ENCODE measurements at places on chromosomes 2 and 18.

- no peak for DNase-seq
These were observed 149.5 kb downstream of the LRRTM4 start for GRCh38 chr2:77372636-77373035.

GRCh38 chr18:76356666-76357065, 138.4 kb downstream of the ZNF516 start:
- no peak for DNase-seq

- no peak for DNase-seq
These were observed 41.1 kb downstream of the C1QL2 start for GRCh38 chr2:119117408-119117807.

- no peak for DNase-seq
These were observed 16.5 kb downstream of the LPIN1 start for GRCh38 chr2:11762799-11763461.

GRCh38 chr18:72336786-72337185, 207.4 kb downstream of the CBLN2 start:
- DNase-seq, result no peak

GRCh38 chr2:7026742-7027141, 109.5 kb downstream of the RNF144A start:
- no peak for DNase-seq

DNA sequence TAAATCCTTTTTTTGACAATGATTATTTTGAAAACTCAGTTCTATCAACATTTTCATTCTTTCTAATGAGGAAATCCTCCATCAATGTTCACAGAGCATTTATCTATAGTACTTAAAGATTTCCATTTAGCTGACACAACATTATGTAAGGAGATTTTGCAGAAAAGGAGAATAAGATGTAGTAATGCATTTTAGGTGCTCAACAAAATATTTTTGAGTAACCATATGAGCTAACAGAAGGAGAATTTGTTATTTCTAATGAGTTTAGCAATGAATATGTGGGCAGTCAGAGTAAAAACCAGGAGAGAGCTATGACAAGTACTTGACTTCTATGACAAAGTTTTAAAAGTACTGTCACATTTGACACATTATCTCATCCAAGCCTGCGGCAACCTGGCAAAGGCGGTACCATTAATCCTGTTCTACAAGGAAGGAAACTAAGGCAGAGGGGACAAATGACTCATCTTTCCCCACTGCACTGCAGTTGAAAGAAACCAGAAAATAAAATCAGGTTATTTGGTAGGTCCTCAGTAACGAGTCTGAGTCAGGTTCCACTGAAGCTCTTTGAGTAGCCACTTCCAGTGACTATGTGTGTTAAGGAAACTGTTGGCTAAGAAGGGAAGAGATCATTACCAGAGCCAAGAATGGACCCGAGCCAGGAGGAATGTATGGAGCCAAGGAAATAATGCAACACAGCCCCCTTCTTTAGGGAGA, 134.1 kb upstream of the ITGB6 start:
- DNase-seq, result peak; percentile 15

DNA sequence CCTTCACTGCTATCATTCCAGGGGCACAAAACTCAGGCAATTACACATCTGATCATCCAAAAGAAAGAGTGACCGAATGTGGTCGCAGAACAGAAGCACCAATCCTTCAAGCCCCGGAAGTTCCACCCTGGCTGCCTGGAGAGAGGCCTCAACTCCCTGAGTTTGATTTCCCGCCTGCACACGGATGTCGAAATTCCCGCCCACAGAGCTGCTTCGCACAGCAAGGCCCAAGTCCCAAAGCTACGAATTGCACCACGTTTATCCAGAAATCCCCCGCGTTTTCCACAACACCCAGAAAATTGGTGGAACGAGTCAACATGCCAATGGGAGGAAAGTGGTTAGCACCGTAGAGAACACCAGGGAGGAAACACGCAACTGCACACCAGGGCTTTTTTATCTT, 445.4 kb downstream of the EIPR1 start:
- no peak for DNase-seq

- DNase-seq, result no peak
These were observed 265.9 kb upstream of the SALL3 start for GRCh38 chr18:78713726-78714125.

DNA sequence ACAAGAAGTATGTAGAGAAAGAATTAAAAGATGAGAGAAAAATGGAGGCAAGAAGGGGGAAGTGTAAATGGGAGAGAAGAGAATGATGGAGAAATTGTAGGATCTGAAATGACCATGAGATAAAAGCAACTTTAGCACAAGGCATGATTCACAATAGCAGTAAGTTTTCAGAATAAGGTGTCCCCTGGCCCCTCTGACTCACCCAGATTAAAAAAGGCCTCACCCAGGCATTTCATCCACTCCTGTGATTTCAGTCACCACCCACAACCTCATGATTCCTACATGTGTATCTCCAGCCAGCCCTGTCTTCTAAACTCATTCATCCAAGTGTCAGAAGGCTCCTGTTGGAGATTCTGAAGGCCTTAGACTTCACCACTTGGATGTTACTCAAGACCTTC, 56.6 kb downstream of the SP100 start:
- no peak for DNase-seq

DNA sequence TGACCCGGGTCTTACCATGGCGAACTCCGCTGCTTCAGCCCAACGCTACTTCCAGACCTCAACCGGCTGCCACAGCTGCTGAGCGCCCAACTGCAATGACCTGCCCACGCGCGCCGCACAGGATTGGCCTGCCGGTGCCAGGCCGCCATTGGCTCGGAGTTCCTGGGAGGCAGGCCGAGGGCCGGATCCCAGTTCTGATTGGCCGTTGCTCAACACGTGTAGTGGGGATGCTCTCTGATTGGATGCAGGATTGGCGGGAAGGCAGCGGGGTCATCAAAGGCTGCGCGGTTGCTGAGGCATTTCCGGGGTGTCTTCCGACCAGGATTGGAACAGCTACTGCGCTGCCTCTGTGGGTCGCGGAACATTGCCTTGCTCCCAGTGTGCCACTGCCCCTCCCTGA, at the start of gene TUBA3E:
Gene TUBA3E, minus strand, starts transcription at position 97 of the 400 bp plus-strand sequence. Its CDS starts 79 bp downstream, at position 18.
- no peak for DNase-seq

DNA sequence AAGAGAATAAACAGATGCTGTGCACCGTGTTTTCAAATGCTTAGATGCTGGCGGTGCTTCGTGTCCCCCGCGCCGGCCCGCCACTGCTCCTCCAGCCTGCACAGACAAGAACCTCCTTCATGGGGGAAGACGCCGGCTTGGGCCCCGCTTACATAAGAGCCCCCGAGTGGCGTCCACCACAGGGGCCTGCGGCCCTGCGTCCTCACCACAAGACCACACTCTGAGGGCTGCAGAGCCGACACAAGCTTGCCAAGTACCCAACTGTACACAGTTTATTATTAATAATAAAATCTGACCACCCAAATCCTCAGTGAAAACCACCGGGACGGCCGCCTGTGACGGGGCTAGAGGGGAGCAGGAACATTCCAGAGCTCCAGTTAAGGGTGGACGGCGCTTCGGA, 232.2 kb downstream of the HDAC4 start:
- DNase-seq, result no peak

DNA sequence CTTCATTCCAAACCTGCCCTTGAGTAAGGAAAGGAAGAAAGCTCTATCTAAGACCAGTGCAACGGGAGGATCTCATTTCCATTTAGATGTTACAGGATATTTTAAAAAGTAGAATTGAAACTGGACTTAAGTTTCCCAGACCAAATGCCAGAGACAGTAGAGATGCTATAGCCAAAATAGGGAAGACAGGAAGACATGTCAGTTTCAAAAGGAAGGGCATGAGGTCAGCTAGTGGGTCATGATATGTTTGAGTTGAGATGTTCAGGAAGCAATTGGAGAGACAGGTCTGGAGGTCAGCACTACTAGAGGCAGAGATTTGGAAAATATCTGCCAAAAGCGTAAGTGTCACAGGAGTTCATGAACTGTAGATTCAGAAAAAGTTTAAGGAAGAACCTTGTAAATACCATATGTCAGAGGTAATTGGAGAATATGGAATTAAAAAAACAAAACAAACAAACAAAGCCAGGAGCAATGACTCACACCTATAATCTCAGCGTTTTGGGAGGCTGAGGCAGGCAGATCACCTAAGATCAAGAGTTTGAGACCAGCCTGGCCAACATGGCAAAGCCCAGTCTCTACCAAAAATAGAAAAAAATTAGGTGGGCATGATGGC, 50.8 kb downstream of the EPHA4 start:
- no peak for DNase-seq

DNA sequence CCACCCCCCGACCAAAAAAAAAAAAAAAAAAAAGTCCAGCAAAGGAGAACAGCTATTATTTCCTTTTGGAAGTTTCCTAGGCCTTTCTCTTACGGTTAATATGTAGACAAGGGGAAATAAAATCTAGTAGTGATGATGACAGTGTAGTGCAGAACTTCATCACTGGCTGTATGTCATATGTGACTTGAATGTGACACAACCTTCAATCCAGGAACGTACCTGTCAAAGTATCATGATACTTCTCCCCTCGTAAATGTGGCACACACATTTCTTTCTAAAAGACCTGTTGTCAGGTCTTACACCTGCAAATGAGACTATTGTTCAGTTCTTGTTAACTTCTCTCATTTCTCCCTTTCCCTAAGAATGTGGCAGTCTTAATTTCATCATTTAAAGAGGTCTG, 173.5 kb downstream of the PRPF40A start:
- no peak for DNase-seq

DNA sequence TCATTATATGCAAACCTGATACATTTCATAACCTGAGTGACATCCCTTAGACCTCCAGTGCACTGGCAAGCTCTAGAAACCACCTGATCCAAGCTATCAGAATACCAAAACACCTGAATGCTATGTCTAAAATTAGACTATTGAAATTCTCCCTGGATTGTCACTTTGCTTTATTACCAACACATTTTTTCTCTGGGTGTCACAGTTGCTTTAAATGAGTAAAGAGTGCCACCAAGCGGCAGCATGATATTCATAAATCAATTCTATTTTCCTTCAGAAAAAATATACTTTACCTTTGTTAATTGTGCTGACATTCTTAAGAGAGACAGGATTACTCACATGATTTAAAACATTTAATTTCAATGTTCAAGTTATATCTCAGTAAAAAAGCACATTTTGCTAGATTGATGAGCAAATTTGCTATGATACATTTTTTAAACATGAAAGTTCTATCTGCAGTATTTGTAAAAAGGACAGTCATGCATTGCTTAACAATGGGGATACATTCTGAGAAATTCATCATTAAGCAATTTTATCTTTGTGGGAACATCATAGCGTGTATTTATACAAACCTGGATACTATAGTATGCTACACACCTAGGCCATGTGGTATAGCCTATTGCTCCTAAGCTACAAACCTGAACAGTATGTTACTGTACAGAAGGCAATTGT, 338.4 kb upstream of the SLC39A10 start:
- DNase-seq, result no peak

DNA sequence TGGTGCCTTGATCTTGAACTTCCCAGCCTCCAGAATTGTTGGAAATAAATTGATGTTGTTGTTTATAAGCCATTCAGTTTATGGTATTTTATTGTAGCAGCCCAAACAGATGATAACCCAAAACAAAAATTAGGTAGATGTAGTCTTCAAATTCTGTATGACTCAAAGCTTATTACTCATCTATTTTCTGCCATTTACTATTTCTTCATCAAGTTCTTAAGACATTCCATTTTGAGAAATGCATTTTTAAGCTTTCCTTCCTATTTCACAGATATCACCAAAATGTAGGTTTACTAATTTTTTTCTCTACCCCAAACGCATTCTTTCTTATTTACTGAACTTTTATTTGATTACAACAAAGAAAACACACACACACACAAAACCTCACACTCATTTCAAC, 148.2 kb downstream of the RND3 start:
- DNase-seq, result no peak

DNA sequence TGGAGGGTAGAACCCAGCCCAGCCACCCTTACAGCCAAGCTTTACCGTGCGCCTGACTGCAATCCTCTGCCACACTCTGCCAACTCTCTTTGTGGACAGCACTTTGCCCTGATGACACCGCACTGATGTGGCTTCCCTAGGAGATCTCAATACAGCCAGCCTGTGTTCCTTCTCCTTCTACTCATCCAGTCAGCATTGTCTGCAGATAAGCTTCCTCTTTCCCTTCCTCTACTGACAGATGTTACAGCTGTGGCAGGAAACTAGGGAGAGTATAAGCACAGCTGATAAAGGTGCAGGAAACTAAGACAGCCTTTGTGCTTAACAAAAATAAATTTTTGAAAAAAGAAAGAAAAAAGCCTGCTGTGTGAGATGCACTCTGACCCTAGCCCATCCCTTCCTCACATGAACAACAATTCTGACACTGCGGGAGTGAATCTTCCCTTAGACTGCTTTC, 25.0 kb downstream of the CEP68 start:
- DNase-seq, result no peak

DNA sequence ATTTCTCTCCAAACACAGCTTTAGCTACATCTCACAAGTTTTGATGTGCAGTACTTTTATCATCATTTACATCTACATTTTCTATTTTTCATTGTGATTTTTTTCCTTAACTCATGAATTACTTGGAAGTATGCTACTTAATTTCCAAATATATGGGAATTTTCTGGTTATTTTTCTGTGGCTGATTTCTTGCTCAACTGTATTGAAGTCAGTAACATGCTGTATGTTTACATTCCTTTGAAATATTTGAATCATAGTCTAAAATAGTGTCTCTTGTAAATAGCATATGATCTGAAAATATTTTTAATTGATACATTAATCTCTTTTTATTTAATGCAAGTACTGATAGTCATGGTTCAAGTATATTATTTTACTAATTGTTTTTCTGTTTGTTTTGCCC, 26.0 kb upstream of the GALNT5 start:
- no peak for DNase-seq

- DNase-seq, result no peak
These were observed 93.5 kb upstream of the SLC14A2 start for GRCh38 chr18:45521777-45522176.

- no peak for DNase-seq
These were observed 144.9 kb upstream of the MYCN start for GRCh38 chr2:15795426-15795825.

- DNase-seq, result no peak
These were observed 37.6 kb upstream of the CD226 start for GRCh38 chr18:69985239-69985638.

GRCh38 chr2:26493566-26493965, 15.6 kb upstream of the OTOF start:
- DNase-seq, result no peak

GRCh38 chr18:36783792-36784191, 45.0 kb downstream of the TPGS2 start:
- no peak for DNase-seq

DNA sequence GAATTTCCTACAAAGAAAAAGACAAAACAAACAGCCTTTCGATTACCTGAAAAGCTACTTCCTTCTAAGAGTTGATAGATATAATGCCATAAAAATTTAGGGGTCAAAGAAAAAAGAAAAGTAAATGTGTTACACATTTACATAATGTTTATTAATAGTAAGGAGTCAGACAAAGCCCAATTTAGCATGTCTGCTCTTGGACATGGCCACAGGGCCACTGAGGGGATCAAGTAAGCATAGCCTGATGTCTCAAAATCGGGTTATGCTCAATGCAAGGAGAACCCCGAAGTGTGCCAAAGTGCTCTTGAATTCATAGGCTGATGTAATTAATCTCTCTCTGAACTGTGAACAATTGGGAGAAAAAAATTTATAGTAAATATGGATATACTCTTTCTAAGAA, 61.6 kb downstream of the RTN4 start:
- no peak for DNase-seq

GRCh38 chr2:95113464-95113863, 8.1 kb downstream of the MRPS5 start:
- DNase-seq, result no peak

- no peak for DNase-seq
These were observed 53.2 kb downstream of the DIS3L2 start for GRCh38 chr2:232014681-232015080.

GRCh38 chr2:127302168-127302567, 8.2 kb upstream of the ERCC3 start:
- no peak for DNase-seq

All from activated T-helper 9 cell treated with anti-CD3 and anti-CD28 coated beads, Interleukin-2, amount 50 U/mL, for 16 hours (primary cell).